Pancreas (tissue), 10 donors: ENCODE measurements at places on chromosomes 1 and 21. TPM values are rescaled to one million over a fixed set of nuclear protein-coding genes. Genes with fewer than 3 reads are reported as not detected.

Gene SLC50A1
- 28.7 TPM for total RNA-seq

GRCh38 chr1:10762153-10762523 is 34.3 kb downstream of the CASZ1 start:
- no peaks in the 10 kb centered on the region for H3K27me3 ChIP-seq
- H3K27ac ChIP-seq = peak overlapping the region; percentile 28
- no peak overlapping the region for H3K4me3 ChIP-seq
- H3K36me3 ChIP-seq = no peaks in the 10 kb centered on the region
- no peak for DNase-seq
- H3K4me1 ChIP-seq = peaks cover 5% of the 10 kb centered on the region

Gene C8A
- total RNA-seq = 0.38 TPM

DNA sequence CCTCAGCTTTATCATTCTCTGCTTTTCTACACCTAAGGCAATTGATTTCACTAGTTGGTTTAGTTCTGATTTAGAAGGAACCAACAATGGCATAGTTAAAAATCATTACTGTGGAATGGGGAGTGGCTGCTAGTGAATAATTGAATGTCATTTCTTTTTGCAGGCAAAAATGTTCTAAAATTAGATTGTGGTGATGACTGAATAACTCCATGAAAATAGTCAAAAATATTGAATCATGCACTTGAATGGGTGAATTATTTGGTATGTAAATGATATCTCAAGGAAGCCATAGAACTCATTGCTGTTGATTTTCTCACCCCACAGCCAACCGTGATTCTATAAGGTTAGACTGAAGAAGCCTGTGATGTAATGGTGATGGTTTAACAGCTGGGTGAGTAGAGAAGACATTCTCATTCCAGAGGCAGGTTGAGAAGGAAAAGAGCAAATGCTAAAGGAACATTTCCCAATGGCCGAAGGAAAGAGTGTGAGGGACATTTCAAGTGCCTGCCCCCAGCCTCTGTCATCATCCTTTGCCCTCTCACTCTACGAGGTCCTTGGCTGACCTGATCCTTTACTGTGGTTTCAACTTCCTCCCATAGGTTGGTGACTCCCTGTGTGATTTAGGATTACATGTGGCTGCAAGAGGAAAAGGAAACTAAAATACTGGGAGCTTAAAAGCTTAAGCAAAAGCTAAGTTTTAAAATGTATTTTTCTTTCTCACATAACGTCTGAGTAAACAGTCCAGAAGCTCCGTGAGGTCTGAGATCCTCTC is 12.5 kb downstream of the OVAAL start:
- H3K4me1 ChIP-seq = no peaks in the 10 kb centered on the region
- H3K4me3 ChIP-seq = no peak overlapping the region
- no peak for DNase-seq
- no peak overlapping the region for H3K27ac ChIP-seq
- H3K27me3 ChIP-seq = no peaks in the 10 kb centered on the region

Gene S100A1
- total RNA-seq = 2.3 TPM

Gene MUL1
- 16.5 TPM for total RNA-seq

GRCh38 chr1:156816561-156817328 is at the start of gene SH2D2A:
Gene SH2D2A (minus strand): TSS chr1:156816848. CDS start chr1:156816708, 140 bp downstream.
- H3K27me3 ChIP-seq = no peaks in the 10 kb centered on the region
- no peak within 1 kb of the TSS for H3K4me3 ChIP-seq
- no peak for DNase-seq
- no peaks in the 10 kb centered on the region for H3K36me3 ChIP-seq
- peaks cover 3% of the 10 kb centered on the region for H3K4me1 ChIP-seq

GRCh38 chr1:10544239-10544638 is 69.5 kb downstream of the PEX14 start:
- H3K27ac ChIP-seq = no peak overlapping the region
- no peak for DNase-seq
- no peaks in the 10 kb centered on the region for H3K4me1 ChIP-seq
- no peak overlapping the region for H3K4me3 ChIP-seq

Gene OR4F16
- total RNA-seq = 0.24 TPM

GRCh38 chr1:204479387-204480136 is 15.0 kb downstream of the PIK3C2B start:
- no peak overlapping the region for H3K4me3 ChIP-seq
- H3K27ac ChIP-seq = no peak overlapping the region

DNA sequence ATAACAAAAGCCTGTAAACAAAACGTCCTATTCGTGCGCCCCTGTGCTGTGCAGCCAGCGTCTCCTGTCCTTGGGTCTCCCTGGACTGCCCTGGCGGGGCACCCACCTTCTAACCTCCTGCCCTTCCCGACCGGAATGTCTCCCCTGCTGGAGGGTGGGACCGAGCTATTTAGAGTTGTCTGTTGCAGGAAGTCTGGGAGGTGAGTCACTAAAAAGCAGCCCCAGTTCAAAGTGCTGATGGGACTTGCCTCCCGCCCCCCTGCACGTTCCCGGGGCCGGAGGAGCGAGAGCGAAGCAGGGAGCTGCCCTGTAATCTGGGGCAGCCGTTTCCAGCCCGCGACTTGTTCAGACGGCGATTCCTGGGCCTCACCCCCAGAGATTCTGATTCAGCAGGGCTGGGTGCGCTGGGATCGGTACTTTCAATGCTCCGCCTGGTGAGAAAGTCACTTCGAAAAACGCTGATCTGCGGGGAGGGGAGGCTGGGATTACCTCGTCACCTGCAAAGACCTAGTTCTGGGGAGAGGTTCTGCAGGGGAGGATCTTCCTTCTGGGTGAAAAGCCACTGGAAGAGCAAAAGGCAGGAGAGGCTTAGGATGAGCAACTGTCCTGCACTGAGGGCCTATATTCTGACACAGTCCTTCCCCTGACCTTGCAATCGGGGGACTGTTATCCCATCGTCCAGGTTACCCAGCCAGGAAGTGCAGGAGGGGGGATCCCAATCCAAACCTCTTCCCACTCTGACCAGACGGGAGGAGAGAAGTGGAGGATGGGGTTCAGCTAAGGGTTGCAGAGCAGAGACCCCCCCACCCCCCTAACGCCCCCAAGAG is 1.2 kb upstream of the DHRS3 start:
- peak; percentile 69 for DNase-seq
- peak overlapping the region; percentile 84 for H3K4me3 ChIP-seq
- peak overlapping the region; percentile 93 for H3K27ac ChIP-seq
- no peaks in the 10 kb centered on the region for H3K36me3 ChIP-seq

Gene KDM5B
- total RNA-seq = 47.0 TPM

- H3K36me3 ChIP-seq = peaks cover 77% of the 10 kb centered on the region
- H3K4me3 ChIP-seq = no peak overlapping the region
- H3K27me3 ChIP-seq = no peaks in the 10 kb centered on the region
- no peak for DNase-seq
Observed at GRCh38 chr1:19151537-19151936, 58.5 kb downstream of the UBR4 start.

- no peak for DNase-seq
- no peaks in the 10 kb centered on the region for H3K4me1 ChIP-seq
- H3K36me3 ChIP-seq = no peaks in the 10 kb centered on the region
- H3K27me3 ChIP-seq = no peaks in the 10 kb centered on the region
- no peak overlapping the region for H3K27ac ChIP-seq
Observed at GRCh38 chr1:58158016-58158415, 388.5 kb downstream of the OMA1 start.

Gene PRAMEF11
- not detected for total RNA-seq

GRCh38 chr1:206557636-206558473 is 50.5 kb downstream of the RASSF5 start:
- peak overlapping the region; percentile 65 for H3K27ac ChIP-seq
- no peak for DNase-seq
- H3K27me3 ChIP-seq = no peaks in the 10 kb centered on the region
- H3K36me3 ChIP-seq = no peaks in the 10 kb centered on the region

Gene CASZ1
- total RNA-seq = 15.7 TPM

Gene GPR37L1
- total RNA-seq = 0.04 TPM

- no peak overlapping the region for H3K27ac ChIP-seq
- H3K36me3 ChIP-seq = no peaks in the 10 kb centered on the region
- DNase-seq = no peak
- no peaks in the 10 kb centered on the region for H3K27me3 ChIP-seq
Observed at GRCh38 chr1:201361652-201362504, 15.6 kb downstream of the TNNT2 start.

GRCh38 chr1:215845234-215845891 is 278.3 kb downstream of the KCTD3 start:
- H3K4me3 ChIP-seq = no peak overlapping the region
- DNase-seq = no peak
- H3K4me1 ChIP-seq = no peaks in the 10 kb centered on the region
- no peak overlapping the region for H3K27ac ChIP-seq
